ENCODE measurements at places on chromosomes 6 and 20. TPM values are rescaled to one million over a fixed set of nuclear protein-coding genes. Genes with fewer than 3 reads are reported as not detected.

ZNF391 gene
- 9.4 TPM for total RNA-seq

NHSL1 gene
- total RNA-seq: 23.1 TPM

ZBTB12 gene
- 24.0 TPM for total RNA-seq

TMEM170B gene
- 5.4 TPM for total RNA-seq

SIRPG gene
- total RNA-seq: not detected

C20orf202 gene
- total RNA-seq: 0.22 TPM

BFSP1 gene
- 3.0 TPM for total RNA-seq

C20orf144 gene
- 0.21 TPM for total RNA-seq

SCUBE3 gene
- 1.6 TPM for total RNA-seq

HLA-G gene
- total RNA-seq: 1.1 TPM
